CD4-positive, alpha-beta T cell treated with Interleukin-4 for 1 hour (primary cell): ENCODE measurements at places on chromosomes 11 and 22.

- no peak for DNase-seq
These were observed 7.5 kb downstream of the THY1 start for GRCh38 chr11:119415517-119415916.

DNA sequence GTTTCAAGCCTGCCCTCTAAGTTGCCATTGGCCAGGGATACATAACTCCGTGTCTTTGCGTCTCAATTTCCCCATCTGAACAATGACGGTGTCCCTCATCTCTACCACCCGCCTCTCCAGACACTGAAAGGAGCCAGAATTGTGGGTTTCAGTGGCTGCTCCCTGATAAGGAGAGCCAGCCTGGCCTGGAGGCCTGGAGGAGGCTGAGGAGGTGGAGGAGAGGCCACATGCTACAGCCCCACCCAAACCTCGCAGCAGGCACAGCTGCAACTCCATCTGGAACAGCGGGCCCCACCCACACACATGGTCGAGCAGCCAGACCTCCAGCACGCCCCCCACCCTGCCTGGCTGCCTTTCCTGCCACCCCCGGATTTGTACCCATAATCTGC, 34.4 kb upstream of the CD82 start:
- no peak for DNase-seq

- no peak for DNase-seq
These were observed 63.5 kb upstream of the WNT11 start for GRCh38 chr11:76269661-76270261.

GRCh38 chr11:109424901-109425300, 2.9 kb downstream of the C11orf87 start:
- DNase-seq, result no peak

- no peak for DNase-seq
These were observed 83.3 kb downstream of the BARX2 start for GRCh38 chr11:129458756-129459535.

GRCh38 chr11:12679471-12679870, 5.2 kb downstream of the TEAD1 start:
- DNase-seq, result no peak

GRCh38 chr11:66976028-66976467, 944 bp downstream of the C11orf86 start:
- no peak for DNase-seq

GRCh38 chr22:48840112-48840949, 987.3 kb downstream of the BRD1 start:
- DNase-seq, result no peak

DNA sequence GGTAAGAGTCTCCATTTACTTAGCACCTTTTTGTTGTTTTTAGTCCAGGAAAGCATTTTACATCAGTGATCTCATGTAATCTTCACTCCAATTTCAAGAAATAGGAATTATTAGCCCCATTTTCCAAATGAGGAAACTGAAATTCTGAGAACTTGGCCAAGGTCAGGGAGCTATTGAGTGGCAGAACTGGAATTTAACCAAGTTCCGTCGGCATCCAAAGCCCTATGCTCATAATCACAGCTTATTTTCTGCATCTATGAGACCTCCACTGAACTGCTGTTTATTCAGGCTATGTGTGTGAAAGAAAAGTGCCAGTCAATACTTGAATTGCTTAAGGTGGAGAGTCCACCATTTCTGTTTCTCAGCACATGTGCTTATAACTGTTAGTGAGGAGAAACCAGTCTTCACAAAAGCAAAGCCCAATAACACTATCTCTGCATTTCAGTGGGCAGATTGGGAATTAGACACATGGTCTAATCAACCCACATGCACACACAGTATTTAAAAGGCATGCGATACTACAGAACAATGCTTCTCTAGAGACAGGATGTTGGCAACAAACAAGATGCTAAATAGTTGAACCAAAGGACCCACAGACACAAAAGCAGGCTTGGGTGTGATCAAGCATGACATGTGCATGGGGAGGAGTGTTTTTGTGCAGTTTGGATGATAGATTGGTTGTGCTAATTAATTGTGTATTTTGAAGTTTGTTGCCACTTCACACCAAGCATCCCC, 780.6 kb downstream of the OPCML start:
- DNase-seq, result no peak

GRCh38 chr11:62024936-62025486, 57.6 kb upstream of the FTH1 start:
- DNase-seq, result no peak

GRCh38 chr11:79291948-79292347, 148.9 kb downstream of the TENM4 start:
- DNase-seq, result no peak

- DNase-seq, result no peak
These were observed 34.7 kb upstream of the FCHSD2 start for GRCh38 chr11:73176874-73177155.

DNA sequence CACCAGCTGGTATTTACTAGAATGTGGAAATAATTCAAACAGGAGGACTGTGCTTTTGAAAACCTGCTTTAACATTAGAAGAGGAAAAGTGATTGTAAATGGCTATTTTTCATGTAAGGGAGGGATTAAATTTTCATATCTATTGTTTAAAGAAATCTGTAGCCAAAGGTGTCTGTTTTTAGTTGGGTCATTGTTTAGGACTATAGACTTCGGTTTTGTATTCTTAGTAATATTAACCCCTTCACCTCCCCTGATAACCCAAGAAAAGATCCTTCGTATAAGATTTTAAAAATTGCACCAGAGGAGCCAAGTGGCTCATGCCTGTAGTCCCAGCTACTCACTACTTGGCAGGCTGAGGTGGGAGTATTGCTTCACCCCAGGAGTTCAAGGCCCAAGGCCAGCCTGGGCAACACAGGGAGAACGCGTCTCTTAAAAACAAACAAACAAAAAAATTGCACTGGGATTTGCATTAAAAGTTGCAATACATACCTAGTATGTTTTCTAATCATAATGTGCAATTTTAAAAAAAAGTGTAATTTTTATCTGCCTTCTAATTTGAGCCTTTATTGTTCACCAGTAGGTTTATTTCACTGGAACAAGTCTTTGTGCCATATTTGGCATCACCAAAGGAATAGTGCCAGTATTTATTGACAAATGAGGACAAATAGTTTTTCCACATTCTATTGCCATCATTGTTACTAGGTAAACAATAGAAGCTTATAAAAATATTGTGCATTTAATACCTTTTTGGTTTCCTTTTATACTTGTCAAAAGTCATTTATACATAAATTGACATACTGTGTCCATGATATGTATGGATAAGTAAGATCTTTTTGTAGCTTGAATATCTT, 34.3 kb downstream of the MTMR3 start:
- DNase-seq, result no peak

DNA sequence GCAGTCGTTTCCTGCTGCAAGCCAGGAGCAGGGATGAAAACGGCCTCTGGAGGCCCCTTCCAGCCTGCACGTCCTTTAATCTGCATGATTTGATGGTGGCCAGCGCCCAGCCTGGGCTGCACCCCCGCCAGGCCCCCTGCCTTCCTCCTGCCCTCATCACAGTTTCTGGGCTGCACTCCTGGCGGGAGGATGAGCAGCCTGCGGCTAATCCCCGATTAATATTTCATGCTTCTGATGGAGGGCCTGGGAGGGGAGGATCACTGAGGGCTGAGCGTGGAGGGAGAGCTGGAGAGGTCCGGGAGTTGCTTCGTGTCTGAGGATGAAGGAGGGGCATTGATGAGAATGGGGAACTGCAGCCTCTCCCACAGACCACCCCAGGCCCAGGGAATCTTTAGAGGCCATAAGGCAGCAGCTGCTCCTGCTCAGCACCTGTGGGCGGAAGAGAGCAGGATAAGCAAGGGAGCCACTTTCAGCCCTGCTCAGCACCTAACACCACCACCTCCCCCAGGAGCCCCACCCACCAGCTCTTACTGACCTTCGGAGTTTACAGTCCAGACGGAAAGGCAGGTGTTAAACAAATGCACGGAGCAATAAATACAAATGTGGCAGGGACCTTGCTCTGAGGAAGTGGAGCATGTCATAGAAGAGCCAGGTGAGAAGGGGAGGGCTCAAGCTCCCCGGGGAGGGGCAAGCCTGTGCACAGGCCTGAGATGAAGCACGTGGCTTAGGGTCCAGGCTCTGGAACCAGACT, 135.0 kb upstream of the NECTIN1 start:
- no peak for DNase-seq

DNA sequence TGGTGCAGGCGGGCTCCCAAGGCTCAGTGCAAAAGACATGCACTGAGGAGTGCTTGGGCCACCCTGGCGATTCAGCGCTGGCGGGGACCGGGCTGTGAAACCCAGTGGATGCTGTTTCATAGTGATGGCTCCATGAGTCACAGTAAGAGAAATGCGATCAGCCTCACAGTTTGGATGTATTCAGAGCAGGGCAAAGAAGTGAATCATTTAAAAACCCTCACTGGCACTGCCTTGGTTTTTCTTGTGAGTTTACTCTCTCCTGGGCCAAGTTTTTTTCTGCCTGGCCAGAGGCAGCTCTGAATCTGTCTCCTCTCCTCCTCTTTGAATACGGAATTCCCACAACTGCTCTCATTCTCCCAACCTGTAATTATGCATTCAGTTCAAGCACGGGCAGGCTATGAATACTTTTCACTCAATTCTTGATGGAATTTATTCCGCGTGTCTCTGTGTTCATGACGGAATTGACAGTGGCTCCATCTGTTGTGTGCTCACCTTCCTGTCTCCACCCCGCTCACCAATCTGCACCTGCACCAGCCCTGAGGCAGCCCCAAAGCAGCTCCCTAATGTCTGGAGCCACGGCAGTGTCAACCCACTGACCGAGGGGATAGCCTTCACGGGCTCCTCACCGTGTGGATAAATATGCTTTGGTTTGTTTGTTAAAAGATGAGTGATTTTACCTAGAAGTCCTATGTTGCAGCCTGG, 14.9 kb downstream of the ADAMTS8 start:
- no peak for DNase-seq

DNA sequence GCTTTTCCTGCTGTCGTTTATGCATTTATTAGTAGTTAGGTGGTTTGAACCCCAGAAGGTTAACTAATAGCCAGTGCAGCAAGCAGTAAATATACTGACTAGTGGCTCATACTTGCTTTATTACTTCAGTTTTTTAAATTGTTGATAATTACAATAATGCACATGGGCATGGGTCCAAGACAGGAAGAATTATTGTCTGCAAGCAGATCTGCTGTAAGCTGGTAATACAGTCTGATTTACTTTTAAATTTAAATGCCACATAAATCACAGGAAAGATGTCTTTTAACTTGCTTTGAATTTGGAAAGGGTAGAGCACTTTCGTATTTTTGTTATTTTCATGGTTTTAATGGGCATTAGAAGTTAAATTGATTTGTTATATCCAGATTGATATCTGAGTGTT, 27.1 kb downstream of the APLP2 start:
- no peak for DNase-seq

- no peak for DNase-seq
These were observed 46.8 kb upstream of the IGLL5 start for GRCh38 chr22:22840780-22841179.

DNA sequence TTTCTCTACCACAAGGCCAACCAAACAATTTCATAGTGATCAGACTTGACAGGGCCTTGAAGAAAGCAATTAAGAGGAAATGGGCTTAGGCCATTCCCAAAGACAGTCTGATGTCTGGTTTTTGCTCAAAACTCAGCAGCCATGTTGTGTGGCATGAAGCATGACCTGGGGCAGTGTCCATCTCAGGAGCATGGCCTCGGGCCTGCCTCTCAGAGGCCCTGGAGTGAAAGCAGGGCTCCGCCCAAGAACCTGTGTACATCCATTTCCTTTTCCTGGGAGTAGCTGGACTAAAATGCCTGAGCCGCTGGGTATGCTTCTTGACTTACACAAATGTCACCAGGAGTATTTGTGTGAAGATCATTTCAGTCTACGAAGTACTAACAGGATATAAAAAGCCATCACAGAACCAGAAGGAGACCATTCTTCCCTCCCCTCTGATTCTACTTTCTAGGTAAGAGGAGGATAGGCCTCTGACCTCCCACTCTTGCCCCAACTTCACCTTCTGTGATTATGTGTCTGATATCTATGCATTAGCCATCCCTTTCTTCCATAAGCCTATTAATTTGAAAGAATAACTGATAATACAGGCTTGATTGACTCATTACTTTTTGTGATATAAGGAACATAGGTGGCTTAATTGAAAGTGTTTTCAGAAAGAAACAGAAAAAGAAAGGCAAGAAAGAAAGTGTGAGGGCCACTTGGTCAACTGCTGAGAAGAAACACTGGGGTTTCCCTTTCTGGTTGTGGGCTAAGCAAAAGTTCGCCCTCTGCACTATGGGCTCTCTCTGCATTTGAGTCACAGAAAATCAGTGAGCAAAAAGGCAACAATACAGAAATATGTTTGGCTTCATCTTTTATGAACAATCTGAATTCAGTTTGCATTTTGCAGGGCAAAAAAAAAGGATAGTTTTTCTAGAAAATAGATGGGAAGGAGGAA, 188.6 kb upstream of the MTMR2 start:
- DNase-seq, result no peak
